ENCODE measurements at places on chromosomes 12 and 14.
A peak's percentile ranks its signal among the peaks of the same experiment; 100 is the strongest.

DNA sequence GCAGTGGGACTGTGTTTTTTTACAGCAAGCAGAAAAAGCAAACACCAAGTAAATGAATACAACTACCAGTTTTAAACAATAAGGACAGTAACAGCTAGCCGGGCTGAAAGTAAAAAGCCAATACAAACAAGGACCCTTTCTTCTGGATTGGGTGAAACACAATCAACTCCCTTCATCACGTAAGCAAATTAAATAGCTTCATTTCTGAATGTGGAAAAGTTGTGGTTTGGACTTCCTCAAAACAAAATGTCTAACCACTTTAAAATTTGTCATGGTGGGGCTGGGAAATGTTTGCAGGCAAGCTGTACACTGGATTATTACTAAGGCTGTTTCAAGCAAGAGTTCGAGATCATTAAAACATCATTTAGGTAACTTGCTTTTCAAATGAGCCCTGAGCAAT lies 47.4 kb downstream of the TCHP start:
- no peak for DNase-seq

- DNase-seq = no peak
These were observed 53.3 kb downstream of the TRAF3 start for GRCh38 chr14:102830474-102831045.

GRCh38 chr14:62189698-62190097 lies 427.5 kb downstream of the SNAPC1 start:
- no peak for DNase-seq

DNA sequence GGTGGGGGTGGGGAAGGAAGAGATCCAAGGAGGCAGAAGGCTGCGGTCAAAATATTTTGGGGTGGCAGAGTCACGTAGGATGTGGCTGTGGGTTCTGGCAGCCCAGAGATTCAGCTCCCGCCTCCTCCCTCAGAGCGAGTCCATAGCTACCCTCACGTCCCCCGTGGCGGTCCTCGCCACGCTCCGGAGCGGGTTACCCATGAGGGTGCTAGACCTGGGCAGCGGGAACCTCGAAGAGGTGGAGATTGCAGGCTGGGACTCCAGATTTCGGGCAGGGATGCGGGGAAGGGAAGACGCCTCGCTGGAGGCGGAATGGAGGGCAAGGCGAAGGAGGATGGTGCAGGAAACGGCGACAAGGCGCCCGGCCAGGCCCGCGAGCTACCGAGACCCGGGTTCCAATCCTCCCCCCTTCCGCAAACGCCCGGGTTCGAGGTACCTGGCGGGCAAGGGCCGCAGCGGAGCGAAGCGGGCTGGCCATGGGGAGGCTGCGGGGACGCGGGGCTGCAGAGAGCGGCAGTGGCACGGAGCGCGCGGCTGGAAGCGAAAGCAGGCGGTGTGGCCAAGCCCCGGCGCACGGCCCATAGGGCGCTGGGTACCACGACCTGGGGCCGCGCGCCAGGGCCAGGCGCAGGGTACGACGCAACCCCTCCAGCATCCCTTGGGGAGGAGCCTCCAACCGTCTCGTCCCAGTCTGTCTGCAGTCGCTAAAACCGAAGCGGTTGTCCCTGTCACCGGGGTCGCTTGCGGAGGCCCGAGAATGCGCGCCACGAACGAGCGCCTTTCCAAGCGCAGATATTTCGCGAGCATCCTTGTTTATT lies 46.2 kb downstream of the BCAT1 start:
- no peak for DNase-seq

DNA sequence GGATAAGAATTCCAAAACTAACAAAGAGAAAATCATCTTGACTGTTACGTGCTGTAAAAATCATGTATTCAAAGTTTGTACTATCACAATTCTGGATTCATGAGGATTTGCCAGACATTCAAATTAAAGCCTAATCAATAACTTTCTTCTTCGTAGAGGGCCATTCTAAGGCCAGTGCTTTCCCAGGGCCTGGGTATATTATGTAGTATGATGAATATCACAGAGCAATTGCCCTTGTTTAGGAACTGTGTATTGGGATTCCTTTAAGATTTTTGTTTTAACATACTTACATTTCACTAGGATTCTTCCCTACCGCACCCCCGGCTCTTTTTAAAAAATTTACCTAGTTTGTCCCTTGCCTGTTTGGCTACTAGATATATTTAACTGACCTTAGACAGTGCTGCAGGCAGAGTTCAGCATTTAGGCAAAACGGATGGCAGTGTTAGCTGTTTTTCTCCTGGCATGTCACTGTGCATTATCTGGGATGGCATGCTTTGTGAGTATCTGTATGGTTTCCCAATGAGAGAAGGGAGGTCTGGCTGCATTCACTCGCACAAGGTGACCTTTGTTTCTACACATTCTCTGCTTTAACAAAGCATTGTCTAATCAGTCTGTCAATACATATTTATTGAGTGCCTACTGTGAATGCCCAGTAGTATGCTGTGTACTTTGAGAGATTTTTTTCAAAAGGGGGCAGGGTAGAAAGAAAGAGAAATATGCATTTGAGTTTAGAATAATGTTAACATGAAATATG lies 63.3 kb downstream of the ERC1 start:
- no peak for DNase-seq

GRCh38 chr14:95696741-95697140 lies 10.5 kb downstream of the TCL1B start:
- DNase-seq = no peak

DNA sequence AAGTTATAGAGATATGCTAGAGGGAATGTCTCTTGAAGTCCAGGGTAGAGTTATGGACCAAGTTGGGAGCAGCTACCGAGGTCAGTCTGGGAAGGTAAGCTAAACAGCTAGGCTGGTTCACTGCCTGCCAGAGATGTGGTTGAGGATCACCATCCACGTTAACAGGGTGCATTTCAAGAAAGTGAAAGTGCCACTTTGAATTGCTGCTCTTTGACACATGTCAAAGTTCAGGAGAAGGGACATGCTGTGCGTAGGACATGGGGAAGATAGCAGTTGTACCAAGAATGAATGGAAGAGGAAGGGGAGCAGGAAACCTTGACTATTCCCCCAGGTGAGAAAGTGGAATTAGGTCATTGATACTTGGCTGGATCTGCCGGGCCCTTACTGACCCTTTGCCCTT lies 49.5 kb downstream of the MAX start:
- no peak for DNase-seq

GRCh38 chr14:38762845-38763244 lies 340.2 kb downstream of the SEC23A start:
- DNase-seq = no peak

DNA sequence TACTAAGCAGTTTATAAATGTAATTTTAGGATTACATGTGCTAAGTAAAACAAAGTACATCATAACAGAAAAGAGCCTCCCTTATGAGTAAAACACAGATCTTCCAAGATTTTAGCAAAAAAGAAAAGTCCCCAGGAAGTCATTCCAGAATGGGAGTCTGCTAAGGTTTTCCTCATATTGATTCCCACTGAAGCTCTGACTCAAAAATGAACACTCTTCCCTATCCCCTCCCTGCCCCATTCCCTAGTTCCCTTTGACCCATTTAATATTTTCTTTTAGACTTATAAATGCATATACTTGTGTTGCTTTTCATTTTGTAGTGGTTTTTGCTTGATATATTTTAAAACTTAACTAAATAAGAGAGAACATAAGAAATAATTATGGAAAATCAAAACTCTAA lies 40.1 kb downstream of the PTGER2 start:
- no peak for DNase-seq

- DNase-seq = no peak
These were observed 29.5 kb downstream of the BMP4 start for GRCh38 chr14:53927171-53927570.

GRCh38 chr12:40137252-40137651 lies 31.4 kb upstream of the SLC2A13 start:
- peak; percentile 1 for DNase-seq

DNA sequence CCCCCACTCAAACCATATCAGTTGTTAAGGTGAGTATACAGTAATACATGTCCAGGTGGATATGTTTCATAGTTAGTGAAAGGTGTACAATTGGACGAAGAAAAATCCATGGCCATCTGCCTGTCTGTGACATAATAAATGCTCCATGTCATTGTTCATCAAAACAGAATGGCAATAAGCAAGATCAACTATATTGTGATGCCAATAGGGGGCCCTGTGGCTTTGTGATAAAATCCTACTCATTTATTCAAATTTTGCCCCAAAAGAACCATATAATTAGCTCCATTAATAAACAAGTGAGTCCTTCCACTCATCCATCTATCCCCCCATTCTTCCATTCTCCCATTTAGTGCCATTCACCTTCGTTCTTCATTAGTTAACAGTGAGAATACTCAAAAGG lies 102.0 kb downstream of the MGST1 start:
- no peak for DNase-seq

DNA sequence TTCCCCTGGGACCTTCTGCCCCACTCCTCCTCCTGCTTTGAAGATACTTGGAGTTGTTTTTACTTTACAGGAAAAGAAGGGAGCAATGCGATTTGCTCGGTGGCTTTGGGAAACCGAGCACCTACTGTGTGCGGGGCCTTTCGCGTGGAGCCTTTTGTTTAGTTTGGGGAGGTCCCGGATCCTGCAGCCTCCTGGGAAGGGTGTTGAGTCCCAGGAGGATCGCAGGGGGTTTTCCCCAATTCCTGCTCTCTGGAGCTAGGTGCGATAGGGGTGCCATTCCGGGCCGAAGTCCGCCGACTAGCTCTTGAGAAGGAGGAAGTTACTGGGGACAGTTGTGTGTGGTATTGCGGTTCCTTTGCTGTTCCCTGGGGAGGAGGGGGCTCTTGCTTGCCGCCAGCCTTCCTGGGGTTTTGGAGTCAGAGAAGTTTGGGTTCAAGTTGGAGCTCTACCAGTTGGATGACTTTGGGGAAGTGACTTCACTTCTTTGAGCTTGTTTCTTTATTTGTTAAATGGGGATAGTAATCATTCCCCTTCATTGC lies 1.1 kb downstream of the BRI3BP start:
- no peak for DNase-seq

GRCh38 chr12:53505086-53505485 lies 2.2 kb downstream of the NPFF start:
- DNase-seq = no peak

DNA sequence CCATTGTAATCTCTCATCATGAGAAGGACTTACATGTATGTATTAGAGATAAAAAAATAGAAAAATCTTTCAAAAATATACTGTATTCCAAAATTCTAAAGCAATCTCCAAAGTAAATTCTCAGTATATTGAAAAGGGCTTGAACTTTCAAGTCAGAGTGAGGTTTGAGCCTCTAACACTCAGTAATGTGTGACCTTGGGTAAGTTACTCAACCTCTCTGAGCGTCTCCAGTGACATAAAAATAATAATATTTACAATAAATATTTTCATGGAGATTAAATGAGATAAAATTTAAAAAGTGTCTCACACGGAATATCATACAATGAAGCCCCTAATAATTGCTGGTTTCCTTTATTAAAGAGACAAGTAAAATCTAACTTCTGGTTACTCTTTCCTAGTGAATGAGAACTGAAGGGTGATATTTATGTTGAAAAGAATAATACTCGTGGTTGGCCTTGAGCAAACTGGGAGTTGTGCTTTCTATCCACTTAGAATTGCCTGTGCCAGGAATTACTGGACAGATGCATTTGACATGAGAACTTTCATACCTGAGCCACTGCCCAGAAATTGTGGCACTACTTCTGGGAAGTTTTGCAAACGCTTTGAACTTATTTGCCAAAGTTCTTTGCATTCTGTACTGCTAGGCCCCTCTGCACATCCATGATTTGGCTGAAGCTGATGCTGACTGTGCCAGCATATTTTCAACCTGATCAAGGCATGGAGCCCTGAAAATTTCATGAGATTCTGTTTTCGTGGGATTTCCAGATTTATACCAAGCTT lies 933.7 kb downstream of the GALC start:
- no peak for DNase-seq

DNA sequence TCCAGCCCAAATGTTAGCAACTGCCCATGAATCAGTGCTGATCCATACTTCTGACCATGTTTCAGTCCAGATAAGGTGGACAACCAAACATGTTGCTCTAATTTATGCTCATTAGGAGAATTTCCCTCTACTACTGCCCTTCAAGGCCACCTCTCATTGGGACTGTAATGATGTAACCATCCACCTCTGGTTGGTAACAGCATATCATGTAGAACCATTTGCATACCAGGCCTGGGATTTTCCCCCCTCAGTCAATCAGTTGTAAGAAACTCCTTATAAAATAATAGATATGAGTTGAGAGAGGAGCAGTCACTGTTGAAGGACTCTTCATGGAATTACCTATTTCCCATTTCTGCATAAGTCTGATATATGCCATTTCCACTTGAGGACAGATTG lies 17.8 kb upstream of the YAF2 start:
- DNase-seq = no peak

DNA sequence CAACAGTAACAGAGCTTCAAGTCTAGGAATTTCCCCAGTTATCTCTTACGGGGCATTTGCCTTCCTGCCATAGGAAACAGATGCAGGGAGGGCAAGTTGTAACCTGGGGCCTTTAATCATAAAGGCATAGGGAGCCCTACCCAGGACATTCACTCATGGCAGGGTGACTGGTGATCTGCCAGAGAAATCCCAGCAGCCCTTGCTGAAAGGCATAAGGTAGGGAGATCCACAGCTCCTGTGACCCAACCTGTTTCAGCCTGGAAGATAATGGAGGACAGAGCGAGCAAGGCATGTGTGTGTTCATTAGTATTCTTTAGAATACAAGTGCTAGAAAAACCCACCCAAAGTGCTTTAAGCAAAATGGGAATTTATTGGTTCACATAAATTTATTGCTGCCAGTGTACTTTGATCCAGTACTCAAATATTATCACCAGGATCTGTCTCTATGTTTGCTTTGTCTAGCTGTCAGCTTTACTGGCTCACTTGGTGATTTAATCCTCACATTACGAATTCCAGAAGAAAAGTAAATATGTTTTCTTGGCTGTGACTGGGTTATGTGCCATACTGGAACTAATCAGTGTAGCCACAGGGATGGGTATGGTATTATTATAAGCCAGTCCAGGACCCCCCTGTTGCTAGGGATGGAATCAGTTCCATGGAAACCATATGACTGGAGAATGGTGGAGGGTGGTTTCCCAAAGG lies 21.1 kb upstream of the AKAP6 start:
- DNase-seq = no peak

- peak; percentile 55 for DNase-seq
These were observed 2.7 kb upstream of the RABGGTA start for GRCh38 chr14:24274101-24274543.

- DNase-seq = peak; percentile 56
These were observed 87.1 kb downstream of the SINHCAF start for GRCh38 chr12:31238764-31239387.

GRCh38 chr12:54215989-54216796 lies 27.4 kb upstream of the SMUG1 start:
- DNase-seq = peak; percentile 54
